ENCODE measurements at places on chromosomes 11 and 22. TPM values are rescaled to one million over a fixed set of nuclear protein-coding genes. Genes with fewer than 3 reads are reported as not detected.

The OR9Q2 gene
- not detected for total RNA-seq

The KCNQ1OT1 gene
- total RNA-seq = 1.9 TPM

GRCh38 chr11:45155058-45155551 lies 8.7 kb downstream of the PRDM11 start:
- DNase-seq = peak; percentile 22

GRCh38 chr11:61922539-61922938 lies 5.2 kb upstream of the RAB3IL1 start:
- peak; percentile 48 for DNase-seq

DNA sequence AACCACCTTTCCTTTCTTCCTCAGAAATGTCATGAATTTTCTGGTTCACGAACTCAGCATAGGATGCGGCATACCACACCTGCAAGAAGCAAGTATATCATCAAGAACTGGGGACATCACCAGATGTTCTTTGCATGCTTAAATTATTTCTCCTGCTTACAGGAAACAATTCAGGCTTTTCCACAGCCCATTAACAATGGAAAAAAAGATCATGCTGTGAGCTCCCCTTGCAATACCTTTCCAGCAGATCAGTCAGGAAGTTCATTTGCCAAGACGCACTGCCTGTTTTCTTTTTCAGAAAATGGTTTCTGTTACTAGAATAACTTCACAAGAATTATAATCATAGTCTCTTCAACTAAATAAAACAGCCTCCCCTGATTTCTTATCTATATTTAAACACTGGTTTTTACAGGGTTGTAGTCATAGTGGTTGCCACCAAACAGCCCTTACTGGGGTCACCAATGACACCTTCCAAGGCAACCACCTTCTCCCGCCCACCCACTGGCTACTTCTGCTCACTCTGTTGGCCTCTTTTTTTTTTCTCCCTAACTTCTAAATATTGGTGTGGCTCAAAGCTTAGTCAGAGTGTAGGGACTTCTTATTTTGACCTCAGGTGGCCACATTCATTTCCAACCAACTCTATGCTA lies 42.3 kb upstream of the NFRKB start:
- DNase-seq = no peak

DNA sequence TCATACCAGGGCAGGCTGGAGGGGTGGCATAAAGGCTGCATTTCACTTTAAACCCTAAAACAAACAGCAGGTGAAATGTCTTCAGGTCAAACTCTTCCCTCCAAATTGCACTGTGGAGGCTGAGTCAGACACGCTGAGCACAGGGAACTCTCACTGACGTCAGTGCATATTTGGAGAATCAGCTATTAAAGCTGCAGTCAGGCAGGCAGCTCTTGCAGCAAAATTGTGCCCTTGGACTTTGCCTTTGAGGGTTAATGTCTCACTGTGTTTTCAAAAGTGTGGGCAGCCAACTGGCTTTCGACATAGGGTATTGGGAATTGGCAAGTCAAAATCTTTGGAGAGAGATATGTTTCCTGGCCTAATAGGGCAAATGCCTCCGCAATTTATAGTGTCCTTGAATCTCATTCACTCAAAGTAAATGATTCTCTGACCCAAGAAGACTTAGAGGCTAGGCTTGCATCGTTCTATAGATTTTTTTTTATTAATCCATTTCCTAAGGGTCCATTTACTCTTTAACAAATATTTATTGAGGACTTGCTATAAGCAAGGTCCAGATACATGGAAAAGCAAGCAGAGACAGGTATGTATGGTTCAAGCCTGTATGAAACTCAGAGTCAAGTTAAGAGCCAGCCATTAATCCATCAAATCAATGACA lies 27.7 kb upstream of the SMCO4 start:
- peak; percentile 62 for DNase-seq

- DNase-seq = peak; percentile 9
Measured at GRCh38 chr22:28223826-28224225, 304.8 kb upstream of the PITPNB start.

- DNase-seq = no peak
Measured at GRCh38 chr11:66006134-66006890, 4.0 kb downstream of the BANF1 start.

- DNase-seq = no peak
Measured at GRCh38 chr11:95501761-95502266, 270.8 kb upstream of the SESN3 start.

- no peak for DNase-seq
Measured at GRCh38 chr11:74010306-74011300, 1.7 kb upstream of the UCP3 start.

DNA sequence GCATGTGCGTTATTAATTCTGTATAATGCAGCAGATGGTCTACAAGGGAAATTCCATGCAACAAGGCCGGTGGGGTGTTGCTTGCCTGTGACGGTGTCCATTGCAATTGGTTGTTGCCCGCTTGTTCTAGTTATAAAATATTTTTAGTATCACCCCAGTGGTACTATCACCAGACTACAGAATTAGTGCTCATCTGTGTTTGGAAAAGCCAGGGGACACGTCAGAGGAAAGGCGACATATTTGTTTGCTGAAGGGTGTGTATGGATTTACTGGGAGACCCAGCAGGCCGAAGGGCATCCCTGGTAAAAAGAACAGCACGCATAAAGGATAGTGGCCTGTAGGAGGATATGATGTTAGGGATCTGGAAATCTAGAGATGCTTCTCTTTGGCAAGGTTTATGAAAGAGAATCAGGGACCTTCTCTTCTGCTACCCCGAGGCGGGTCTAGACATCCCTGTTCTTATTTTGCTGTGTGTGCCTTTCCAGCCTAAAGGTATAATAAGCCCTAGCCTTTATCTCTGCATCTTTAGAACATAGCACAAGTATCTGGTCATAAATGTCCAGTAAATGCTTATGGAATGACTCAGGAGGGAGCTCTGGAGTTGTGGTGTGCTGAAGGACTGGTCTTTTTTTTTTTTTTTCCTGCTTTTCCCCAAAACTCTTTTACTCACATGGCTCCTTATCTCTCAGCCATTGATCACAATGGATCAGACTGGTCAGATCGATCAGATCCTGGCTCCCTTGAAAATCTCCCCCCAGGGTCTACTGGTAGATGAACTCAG lies 90.9 kb downstream of the LDLRAD3 start:
- peak; percentile 90 for DNase-seq

All from IMR-90 (cell line).